ENCODE measurements at places on chromosomes 13 and 19.

DNA sequence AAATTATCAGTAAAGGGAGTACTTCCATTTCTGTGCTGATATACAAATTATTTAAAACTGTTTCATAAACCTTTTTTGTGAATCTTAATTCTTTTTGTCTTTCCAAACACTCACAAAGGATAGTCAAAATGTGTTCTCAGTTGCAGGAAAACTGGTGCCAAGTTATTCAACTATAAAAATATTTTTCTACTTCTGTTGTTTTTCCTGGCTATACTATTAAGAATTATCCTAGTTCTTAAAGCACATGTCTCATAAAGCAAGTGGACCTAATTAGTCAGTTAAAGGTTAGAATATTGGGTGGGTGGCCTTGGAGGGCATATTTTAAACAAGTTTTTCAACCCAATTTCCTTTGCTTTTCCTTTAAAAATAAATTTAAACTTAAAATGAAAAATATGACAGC is 1460.3 kb upstream of the SLC10A2 start:
- DNase-seq = no peak

DNA sequence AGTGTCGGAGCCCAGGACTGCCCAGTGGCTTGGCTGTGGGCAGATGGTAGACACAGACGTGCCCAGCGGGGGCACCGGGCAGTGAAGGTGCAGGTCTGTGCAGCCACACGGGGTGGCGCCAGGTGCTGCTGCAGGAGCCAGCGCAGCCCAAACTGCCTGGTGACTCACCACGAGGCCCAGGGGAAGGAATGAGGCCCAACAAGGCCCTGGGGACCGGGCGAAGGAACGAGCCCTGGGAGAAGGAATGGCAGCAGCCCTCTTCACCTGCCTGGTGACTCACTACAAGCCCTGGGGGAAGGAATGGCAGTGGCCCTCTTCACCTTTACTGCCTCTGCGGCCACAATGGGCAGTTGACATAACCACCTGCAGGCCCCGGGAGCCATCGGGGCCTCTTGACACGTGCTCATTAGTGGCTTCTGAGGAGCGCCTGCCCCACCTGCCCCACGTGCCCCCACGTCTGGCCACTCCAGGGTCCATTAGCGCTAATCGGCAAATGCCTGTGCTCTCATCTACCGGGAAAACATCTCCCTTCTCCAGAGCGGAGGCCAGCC is 9.3 kb downstream of the MED16 start:
- no peak for DNase-seq

DNA sequence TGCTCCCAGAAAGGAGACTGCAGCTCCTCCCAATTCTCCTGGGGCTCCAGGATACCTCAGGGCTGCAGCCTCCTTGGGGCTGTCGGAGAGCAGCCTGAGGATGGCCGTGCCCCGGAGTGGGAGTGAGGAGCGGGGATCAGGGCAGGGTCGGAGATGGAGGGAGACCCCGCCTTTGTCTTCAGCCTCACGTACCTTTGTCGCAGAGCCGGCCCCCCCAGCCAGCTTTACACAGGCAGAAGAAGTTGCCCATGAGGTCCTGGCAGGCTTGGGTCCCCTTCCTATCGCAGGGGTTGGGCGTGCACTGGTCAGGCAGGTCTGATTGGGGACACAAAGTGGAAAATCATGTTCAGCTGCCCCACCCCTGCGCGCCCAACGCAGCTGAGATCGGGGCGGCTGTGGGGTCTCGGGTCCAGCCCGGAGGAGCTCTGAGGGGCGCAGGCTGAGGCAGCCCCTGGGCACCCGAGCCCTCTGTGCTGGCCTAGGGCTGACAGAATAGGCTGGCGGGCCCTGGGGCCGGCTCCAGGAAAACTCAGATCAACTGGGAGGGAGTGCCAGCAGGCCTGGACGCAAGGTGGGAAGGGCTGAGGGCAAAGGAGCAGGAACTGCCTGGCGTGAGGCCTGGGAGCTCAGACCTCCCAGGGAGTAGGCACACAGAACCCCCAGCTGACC is 24.2 kb downstream of the GAS6 start:
- no peak for DNase-seq

GRCh38 chr13:42478531-42479156 is 95.3 kb upstream of the TNFSF11 start:
- no peak for DNase-seq

DNA sequence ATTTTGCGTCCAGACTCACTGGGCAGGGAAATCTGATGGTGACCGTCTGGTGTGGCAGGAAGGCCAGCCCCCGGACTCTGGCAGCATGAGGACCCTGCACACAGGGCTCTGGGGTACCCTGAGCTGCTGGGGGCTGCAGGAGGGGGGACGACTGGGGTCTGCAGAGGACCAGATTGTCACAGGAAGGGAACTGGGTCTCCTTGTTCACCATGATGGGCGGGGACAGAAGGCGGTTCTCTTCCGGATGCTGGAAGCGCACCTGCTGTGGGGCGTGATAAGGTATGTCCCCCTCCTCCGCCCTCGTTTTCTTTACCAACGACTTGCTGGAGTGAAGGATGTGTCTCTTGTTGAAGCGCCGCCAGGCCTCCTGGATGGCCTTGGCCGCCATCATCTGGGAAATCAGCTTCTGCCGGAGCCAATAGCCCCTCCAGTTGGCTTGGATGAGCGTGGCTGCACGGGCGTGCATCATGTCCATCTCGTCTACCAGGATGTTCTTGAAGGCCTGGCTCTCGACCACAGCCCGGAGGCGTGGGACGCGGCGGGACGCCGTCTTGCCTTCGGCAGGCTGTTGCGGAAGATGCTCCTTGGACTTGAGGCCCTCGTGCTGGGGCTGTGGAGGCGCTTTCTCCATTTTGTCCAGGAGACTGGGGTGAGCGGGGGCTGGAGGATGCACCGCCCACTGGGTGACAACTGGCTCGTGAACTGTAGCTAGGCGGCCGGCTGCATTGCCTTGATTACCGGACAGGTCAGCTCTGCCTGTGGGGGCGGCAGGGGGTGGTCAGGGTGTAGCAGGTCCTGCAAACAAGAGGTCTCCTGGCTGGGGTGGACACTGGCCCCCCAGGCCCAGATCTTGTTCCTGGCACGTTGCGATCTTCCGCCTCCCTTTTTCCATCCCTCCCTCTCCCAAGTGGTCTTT is 7.2 kb downstream of the IQCN start:
- no peak for DNase-seq

DNA sequence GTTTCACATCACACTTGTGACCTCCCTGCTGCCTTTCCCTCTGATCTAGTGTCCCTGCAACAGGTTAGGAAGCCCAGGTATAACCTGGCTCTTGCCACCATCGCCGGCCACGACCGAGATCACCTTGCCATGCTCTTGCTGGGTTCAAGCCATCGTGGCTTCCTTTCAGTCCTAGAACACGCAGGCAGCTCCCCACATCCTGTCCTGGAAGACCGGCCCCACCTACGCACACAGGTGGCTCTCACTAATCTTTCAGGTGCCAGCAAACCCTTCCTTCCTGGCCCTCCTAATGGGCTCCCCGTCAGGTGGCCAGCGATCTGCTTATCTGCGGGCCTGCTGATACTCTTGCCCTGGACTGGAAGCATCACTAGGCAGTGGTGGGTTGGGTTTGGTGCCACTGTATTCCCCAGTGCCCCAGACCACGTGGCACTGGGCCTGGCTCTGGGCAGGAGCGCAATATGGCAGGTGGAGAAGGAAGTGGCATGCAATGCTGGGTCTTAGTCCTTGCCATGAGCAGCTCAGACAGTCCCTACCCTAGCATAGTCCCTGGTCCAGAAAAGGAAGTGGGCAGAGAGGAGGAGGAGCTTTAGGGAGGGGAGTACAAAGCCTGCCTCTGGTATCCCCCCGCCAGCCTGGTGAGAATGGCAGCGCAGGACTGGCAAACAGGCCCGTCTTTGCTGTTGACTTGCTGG is 11.8 kb downstream of the PPP1R37 start:
- DNase-seq = no peak

DNA sequence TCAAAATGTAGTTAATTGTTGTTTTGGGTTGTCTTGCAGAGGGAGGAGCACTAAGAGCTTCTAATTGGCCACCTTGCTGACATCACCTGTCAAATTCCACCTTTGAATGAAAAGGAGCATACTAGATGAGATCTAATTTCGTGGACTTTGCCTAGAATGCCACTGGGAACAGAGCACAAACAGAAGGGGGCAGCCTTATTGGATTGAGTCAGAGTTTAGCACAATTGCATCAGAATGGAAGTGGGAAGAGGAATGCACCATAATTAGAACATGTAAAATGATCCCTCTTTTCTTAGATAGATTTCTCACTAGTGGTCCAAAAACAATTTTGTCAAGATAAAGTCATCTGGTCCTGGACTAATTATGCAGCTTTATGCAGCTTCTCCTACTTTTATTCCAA is 1552.2 kb downstream of the PCDH9 start:
- DNase-seq = no peak

DNA sequence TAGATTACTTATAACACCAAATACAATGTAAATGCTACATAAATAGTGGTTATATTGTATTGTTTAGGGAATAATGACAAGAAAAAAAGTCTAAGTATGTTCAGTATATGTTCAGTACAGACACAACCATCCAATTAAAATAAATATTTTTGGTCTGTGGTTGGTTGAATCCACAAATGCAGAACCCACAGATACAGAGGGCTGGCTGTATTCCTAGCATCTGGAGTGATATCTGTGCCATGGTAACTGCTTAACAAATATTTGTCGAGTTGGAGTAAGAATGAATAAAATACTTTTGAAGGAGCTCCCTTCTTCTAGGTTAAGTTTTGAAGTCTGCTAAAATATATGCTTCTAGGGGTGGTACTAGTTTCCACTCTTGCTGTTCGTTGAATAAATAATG is 241.0 kb downstream of the KLF5 start:
- DNase-seq = no peak

DNA sequence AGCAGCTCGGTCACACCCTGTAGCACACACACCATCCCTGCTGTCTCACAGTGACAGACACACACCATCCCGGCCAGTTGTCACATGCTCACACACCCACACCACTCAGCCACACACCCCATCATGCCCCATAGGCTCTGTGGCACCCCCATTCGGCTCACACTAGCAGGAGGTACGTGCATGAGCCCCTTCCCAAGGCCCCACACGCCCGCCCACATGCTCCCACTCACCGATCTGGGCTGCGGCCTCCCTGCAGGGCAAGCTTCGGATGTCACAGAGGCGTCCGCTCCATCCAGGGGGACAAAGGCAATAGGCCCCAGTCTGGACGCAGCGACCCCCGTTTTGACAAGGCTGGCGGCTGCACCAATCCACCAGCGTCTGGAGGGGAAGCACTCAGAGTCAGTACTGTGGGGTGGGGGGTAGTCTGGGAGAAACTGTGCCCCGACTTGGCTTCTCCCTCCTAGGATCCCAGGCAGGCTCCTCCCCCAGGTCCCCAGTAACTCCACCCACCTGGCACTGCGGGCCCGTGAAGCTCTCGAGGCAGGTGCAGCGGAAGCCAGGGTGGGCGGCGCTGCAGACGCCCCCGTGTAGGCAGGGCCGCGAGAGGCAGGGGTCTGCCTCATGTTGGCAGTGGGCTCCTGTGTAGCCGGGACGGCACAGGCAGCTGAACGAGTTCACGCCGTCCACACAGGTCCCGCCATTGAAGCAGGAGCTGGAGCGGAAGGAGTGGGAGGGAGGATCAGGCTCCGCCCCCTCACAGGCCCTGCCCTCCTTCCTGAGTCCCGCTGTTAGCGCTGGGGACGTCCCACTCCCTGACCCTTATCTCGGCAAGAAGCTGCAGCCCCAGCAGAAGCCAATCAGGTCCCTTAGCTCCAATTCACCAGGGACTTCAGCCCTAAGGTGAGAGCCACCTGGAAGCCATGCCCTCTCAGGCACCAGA is 20.1 kb downstream of the NOTCH3 start:
- no peak for DNase-seq

DNA sequence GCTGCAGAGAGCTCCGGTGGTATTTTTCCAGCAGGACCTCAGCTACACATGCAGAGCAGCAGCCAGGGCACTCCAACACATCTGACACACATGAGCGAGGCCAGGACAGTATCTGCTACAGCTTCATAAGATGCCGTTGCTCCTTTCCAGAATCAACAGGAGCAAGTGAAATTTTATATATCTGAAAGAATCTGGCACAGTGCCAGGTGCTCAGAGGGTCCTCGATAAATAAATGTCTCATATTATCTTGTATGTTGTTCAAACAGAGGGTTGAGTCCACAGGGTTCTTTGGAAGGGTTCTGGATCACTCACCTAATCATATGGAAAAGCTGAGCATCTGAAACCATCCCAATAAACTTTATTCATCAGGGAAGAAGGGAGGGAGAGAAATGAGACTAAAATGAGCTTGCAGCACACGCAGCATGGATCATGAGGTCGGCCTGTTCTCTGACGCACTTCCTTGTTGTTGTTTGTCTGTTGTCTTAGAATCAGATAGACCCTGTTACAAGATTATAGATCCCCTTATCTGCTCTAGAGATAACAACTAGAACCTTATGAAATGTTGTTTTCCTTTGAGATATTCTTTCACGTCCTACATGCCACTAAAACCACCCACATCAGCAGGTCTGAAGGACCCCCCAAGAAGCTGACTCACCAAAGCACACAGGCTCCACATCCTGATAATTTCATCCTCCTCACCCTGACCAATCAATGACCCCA is 3.2 kb upstream of the METTL21C start:
- DNase-seq = no peak
